Left lung (tissue), 14 donors: ENCODE measurements at places on chromosomes 7 and 10.
A peak's percentile ranks its signal among the peaks of the same experiment; 100 is the strongest.

GRCh38 chr10:22831586-22831985 is 96.3 kb upstream of the ARMC3 start:
- no peaks in the 10 kb centered on the region for H3K36me3 ChIP-seq
- no peaks in the 10 kb centered on the region for H3K27me3 ChIP-seq
- H3K4me1 ChIP-seq: no peaks in the 10 kb centered on the region
- no peak for DNase-seq
- no peak overlapping the region for H3K4me3 ChIP-seq

GRCh38 chr10:46524472-46525176 is 31.8 kb downstream of the GPRIN2 start:
- H3K4me3 ChIP-seq: no peak overlapping the region
- no peaks in the 10 kb centered on the region for H3K4me1 ChIP-seq
- no peaks in the 10 kb centered on the region for H3K27me3 ChIP-seq
- DNase-seq: no peak

- H3K4me1 ChIP-seq: no peaks in the 10 kb centered on the region
- no peak overlapping the region for H3K4me3 ChIP-seq
- DNase-seq: no peak
- no peak overlapping the region for H3K27ac ChIP-seq
- H3K27me3 ChIP-seq: no peaks in the 10 kb centered on the region
These were observed 12.0 kb downstream of the TET1 start for GRCh38 chr10:68572151-68572550.

DNA sequence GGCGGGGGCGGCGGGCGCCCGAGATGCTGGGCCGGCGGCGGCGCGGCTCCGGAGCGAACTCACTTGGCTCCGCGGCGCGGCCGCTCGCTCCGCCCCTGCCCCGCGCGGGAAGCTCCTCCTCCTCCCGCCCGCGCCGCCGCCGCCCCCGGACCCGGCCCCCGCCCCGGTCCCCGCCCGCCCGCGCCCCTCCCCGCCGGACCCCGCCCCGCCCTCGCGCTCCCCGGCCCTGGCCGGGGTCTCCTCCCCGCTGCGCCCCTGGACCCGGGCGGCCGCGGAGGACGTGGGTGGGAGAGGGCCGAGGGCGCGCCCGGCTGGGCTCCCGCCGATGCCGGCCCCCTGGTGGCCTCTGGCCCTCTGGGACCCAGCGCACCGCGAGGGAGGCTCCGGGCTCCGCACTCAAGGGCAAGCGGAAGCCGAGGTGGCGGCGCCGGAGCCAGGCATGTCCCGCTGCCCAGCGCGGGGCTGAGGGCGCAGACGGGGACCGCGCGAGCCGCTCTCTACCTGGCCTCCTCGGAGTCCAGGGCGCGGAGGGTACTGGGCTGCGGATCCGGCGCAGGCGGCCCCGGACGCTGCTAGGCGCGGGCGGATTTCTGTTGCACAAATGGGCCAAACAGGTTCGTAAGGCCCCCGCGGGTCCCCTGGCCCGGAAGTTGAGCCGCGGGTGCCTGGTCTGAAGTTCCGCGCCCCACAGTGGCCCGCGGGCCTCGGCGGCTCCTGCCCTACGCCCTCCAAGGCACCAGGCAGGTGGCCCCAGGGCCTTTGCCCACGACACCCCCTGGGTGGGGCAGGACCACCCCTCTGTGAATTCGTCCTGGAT is at the start of gene TCERG1L:
Gene TCERG1L (minus strand): TSS at position 61 of the 817 bp plus-strand sequence. CDS start 86 bp downstream, outside the sequence.
- H3K27ac ChIP-seq: no peak within 1 kb of the TSS
- H3K27me3 ChIP-seq: peaks cover 87% of the 10 kb centered on the region
- peaks cover 8% of the 10 kb centered on the region for H3K4me1 ChIP-seq

- H3K27ac ChIP-seq: no peak overlapping the region
- no peak overlapping the region for H3K4me3 ChIP-seq
- no peak for DNase-seq
These were observed 689.7 kb downstream of the SUGCT start for GRCh38 chr7:40824461-40824860.

GRCh38 chr10:80485946-80486764 is 32.0 kb downstream of the TSPAN14 start:
- H3K27me3 ChIP-seq: no peaks in the 10 kb centered on the region
- H3K4me3 ChIP-seq: no peak overlapping the region
- peak overlapping the region; percentile 58 for H3K27ac ChIP-seq
- no peaks in the 10 kb centered on the region for H3K36me3 ChIP-seq

- H3K4me3 ChIP-seq: no peak overlapping the region
- no peak overlapping the region for H3K27ac ChIP-seq
- no peak for DNase-seq
- H3K36me3 ChIP-seq: no peaks in the 10 kb centered on the region
- H3K4me1 ChIP-seq: no peaks in the 10 kb centered on the region
- H3K27me3 ChIP-seq: peaks cover 24% of the 10 kb centered on the region
These were observed 396.2 kb downstream of the TYW1 start for GRCh38 chr7:67392596-67393438.

- no peak for DNase-seq
- peaks cover 6% of the 10 kb centered on the region for H3K27me3 ChIP-seq
- H3K4me1 ChIP-seq: no peaks in the 10 kb centered on the region
- no peak overlapping the region for H3K4me3 ChIP-seq
These were observed 561.5 kb downstream of the DNAJB6 start for GRCh38 chr7:157898261-157898660.

DNA sequence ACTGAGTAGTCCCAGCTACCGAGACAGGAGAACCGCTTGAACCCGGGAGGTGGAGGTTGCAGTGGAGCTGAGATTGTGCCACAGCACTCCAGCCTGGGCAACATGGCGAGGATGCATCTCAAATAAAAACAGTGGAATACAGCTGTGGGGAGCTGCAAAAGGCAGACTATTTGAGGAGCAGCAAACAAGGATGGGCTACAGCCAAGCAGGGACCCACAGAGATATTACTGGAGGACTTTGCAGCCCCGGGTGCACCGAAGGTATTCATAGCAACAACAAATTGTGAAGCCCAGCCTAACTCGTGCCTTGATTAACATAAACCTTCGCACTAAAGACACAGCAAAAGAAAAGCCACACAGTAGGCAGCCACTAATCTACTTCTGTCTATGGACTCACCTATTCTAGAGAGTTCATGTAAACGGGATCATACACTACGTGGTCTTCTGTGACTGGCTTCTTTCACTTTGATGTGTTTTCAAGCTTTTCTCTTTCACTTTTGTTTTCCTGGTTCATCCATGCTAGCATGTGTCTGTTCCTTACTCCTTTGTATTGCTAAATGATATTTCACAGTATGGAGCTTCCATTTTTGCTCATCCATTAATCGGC is 34.0 kb downstream of the PODXL start:
- H3K4me1 ChIP-seq: peaks cover 8% of the 10 kb centered on the region
- H3K36me3 ChIP-seq: no peaks in the 10 kb centered on the region
- H3K27ac ChIP-seq: peak overlapping the region; percentile 53
- no peak for DNase-seq
- H3K4me3 ChIP-seq: no peak overlapping the region

DNA sequence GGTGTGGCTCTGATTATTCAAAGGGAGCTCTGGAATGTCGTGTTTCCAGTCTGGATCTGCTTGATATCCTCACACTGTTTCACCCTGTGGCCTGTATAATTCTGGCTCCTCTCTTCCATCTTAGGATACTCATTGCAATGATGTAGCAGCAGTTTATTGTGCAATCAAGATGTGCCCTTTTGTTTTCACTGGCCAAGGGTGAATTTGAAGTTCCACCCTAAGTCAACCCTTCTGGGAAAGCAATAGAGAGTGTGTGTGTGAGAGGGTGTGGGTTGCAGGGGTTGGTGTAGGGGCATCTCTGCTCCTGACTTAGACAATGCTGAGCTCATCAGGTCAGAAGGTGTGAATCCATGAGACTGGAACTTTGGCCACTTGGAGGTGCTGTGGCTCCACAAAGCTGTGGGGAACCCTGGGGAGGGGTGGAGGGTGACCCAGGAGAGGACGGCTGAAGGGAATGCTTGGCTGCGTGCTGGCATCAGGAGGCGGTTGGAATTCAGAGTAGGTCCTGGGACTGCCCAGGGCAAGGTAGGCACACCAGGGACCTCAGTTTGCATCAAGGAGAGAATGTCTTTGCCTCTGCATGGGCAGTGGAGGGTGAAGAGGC is 118.0 kb upstream of the PRSS58 start:
- no peaks in the 10 kb centered on the region for H3K36me3 ChIP-seq
- no peak overlapping the region for H3K4me3 ChIP-seq
- no peak overlapping the region for H3K27ac ChIP-seq
- no peak for DNase-seq

GRCh38 chr7:39168403-39169098 is 190.8 kb downstream of the POU6F2 start:
- no peak for DNase-seq
- H3K27ac ChIP-seq: no peak overlapping the region
- no peaks in the 10 kb centered on the region for H3K36me3 ChIP-seq
- no peaks in the 10 kb centered on the region for H3K27me3 ChIP-seq
